ENCODE measurements at places on chromosomes 16 and 17.

DNA sequence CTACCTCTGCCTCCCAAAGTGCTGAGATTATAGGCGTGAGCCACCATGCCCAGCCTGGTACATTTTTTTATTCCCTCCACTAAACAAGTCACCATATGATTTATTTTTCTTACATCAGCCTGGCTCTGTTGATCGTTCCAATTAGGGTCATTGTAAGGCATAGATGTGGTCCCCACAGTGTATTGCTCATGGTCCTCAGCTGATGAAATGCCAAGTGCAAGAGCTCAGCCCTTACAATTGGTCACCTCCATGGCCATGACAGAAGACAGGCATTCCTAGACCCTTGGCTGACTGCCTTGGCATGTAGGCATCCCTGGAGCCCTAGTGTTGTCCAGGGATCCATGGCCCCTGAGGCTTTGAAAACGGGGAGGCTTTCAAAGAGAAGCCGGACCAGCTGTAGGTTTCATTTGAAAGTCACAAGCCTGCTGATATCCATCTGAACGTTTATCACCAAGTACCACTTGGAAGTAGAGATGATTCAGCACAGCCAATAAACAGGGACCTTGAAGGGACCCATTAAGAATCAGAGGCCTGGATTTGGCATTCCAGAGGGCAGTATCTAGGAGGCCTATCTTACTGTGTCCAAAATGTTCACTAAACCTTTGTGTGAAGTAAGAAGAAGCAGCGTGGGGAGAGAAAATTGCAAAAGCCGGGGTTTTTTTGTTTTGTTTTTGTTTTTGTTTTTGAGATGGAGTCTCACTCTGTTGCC lies 20.6 kb upstream of the PRKCA start:
- no peak for DNase-seq

DNA sequence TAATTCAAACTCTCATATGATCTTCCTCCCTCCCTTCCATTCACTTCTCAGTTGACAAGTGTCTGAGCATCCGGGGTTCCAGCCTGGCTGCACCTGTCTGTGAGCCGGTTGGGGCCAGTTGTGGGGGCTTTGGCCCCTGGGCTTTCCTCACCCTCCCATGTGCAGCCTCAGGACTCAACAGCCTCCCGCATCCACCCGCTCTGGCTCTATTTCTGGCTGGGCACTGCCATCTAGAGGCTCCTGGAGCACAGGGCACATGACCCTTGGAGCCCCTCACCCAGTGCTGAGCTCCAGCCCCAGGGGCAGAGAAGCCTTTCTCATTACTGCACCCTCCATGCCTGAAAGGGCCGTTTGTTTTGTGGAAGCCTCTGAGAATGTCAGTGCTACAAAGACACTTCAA lies 43.3 kb downstream of the HAPSTR1 start:
- DNase-seq: peak; percentile 51

GRCh38 chr17:45940826-45941225 lies 46.5 kb downstream of the MAPT start:
- DNase-seq: no peak

- DNase-seq: no peak
These were observed 28.9 kb upstream of the GNA13 start for GRCh38 chr17:65085397-65085796.

DNA sequence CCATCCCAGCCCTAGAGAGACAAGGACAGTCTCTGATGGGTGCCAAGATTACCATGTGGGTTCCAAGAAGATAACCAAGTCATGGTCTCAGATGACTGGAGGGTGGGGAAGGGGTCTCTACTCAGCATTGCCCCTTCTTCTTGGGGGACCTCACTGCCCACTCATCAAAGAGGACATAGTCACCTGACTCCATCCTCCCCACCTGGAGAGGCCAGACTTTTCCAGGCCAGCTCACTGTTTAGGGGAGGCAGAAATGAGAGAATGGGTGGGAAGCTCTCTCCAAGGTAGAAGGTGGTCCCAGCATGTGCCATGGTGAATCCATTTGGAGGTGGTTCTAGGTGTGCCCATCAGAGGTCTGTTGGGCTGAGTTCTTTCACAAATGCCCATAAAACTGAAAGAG lies 20.7 kb upstream of the IL21R start:
- DNase-seq: no peak

DNA sequence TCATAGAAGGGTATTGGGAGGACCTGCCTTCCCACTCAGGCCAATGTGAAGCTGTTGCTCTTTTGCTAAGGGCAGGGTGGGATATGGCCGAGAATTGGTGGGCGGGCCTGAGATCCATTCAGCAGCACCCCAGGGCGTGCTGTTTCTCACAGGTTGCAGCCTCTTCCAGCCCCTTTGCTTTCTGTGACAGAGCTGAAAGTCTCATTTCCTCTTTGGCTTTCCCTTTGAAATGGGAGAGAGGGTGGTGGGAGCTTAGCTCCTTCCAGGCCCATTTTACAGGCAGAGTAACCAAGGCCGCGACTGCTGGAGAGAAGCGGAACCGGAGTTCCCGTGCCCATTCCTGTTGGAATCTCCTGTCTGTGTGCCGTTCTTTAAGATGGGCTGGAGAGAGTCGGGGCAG lies 183.0 kb downstream of the RAB11FIP4 start:
- DNase-seq: no peak

DNA sequence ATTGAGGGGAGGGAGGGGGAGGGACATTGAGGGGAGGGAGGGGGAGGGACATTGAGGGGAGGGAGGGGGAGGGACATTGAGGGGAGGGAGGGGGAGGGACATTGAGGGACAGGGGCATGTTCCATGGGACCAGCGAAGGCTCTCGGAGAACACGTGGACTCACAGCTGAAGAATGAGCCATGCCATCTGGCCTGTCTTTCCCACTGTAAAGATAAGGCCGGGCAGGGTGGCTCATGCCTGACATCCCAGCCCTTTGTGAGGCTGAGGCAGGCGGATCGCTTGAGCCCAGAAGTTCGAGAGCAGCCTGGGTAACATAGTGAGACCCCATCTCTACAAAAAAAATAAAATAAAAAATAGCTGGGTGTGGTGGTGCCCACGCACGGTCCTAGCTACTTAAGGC lies 32.5 kb downstream of the RPH3AL start:
- DNase-seq: no peak

GRCh38 chr16:3915426-3916260 lies 35.1 kb upstream of the CREBBP start:
- DNase-seq: no peak

GRCh38 chr17:3981455-3981854 lies 17.2 kb upstream of the ATP2A3 start:
- no peak for DNase-seq

GRCh38 chr17:59643159-59644140 lies 23.8 kb downstream of the CLTC start:
- no peak for DNase-seq

DNA sequence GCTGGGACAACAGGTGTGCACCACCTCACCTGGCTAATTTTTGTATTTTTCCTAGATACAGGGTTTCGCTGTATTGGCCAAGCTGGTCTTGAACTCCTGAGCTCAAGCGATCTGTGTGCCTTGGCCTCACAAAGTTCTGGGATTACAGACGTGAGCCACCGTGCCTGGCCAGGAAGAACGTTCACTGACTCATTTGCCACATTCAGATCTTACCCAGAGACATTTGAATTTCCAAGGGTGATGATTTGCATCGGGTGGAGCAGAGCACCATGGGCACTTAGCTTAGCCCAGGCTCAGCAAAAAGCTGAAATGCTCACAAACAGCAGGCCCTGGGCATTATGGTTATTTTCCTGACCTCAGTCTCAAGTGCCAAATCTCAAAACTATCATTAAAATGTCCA lies 14.5 kb upstream of the ADORA2B start:
- no peak for DNase-seq

DNA sequence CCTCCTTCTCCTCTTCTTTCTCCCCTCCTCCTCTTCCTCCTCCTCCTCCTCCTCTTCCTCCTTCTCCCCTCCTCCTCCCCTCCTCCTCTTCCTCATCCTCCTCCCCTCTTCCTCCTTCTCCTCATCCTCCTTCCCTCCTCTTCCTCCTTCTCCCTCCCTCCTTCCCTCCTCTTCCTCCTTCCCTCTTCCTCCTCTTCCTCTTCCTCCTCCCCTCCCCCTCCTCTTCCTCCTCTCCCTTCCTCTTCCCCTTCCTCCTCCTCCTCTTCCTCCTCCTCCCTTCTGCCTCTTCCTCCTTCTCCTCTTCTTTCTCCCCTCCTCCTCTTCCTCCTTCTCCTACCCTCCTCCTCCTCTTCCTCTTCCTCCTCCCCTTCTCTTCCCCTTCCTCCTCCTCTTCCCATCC lies 5.1 kb upstream of the PITPNM3 start:
- no peak for DNase-seq

- no peak for DNase-seq
These were observed 4.3 kb downstream of the ZNF768 start for GRCh38 chr16:30521873-30522641.

- no peak for DNase-seq
These were observed 16.2 kb downstream of the DLG4 start for GRCh38 chr17:7203391-7203790.

- DNase-seq: no peak
These were observed 555 bp downstream of the HDAC5 start for GRCh38 chr17:44122816-44123355.

DNA sequence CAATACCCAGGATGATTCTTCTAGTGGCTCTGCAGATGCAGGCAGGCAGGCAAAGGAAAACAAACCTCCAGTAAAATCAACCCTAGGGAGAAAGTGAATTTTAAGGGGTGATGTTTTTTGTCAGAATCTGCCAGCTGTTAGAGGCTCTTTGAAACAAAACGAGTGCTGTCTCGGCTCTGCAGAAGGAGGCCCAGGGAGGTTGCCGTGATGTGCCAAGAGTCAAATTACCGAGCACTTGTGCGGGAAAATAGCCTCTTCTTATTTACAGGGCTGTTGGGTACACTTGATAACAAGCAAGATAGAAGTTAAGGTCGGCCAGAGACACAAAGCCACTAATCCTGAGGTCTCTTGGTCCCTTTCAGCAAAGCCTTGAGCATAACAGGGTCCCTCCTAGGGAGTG lies 68.9 kb upstream of the EEF2KMT start:
- no peak for DNase-seq

GRCh38 chr17:33560871-33561270 lies 267.8 kb upstream of the ASIC2 start:
- no peak for DNase-seq

DNA sequence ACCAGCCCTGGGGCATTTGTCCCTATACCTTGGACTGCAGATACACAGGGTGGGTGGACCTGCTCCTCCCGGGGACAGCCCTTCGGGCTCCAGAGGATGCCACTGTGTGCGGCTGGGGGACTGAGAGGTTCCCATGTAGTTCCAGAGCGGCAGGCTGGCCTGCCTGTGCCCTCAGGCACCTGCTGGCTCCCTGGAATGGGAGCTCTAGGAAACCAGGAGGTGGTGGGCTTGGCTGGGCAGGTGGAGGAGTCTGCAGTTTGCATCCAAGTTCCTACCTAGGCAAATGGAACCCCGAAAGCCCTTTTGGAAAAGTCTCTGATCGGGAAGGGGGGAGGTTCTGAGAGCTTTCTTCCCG lies 982 bp downstream of the DBNDD1 start:
- DNase-seq: no peak

GRCh38 chr17:80955671-80956280 lies 35.9 kb upstream of the CHMP6 start:
- DNase-seq: no peak

DNA sequence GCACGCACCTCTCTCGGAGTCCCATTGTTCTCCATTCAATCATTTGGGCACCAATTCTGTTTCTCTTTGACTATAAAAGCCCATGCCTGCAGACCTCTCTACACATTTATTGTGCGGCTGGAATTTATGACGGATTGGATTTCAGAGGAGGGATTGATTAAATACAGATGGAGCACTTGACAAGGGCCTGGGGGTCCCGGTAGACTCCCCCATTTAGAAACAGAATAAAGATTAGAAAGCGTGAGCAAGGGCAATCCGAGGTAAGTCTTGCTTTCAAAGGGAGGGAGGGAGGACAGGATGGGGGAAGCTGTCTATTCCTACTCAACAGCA lies 15.1 kb upstream of the PITPNM3 start:
- no peak for DNase-seq

- no peak for DNase-seq
These were observed 39.0 kb downstream of the EMP2 start for GRCh38 chr16:10541366-10541765.

DNA sequence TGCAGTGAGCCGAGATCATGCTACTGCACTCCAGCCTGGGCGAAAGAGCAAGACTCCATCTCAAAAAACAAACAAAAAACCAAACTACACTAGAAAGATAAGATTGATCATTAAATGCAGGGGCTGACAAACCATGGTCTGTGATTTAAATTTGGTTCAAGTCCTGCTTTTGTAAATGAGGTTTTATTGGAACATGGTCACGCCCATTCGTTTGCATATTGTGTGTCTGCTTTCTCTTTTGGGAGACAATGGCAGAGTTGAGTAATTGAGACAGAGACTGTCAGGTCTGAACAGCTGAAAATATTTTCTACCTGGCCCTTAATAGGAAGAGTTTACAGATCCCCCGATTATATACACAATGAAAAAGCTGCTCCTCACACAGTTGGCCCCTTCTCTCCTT lies 235.5 kb upstream of the EEF2KMT start:
- no peak for DNase-seq

Measured in activated T-helper 2 cell treated with anti-CD3 and anti-CD28 coated beads, Interferon-gamma antibody, Interleukin-2, Interleukin-4, amounts not matched to agents 10 μg/mL and 5 μg/mL and 100 μg/mL, durations not matched to agents 14 hours and 24 hours and 36 hours (primary cell).